ENCODE measurements at places on chromosomes 4 and X. TPM values are rescaled to one million over a fixed set of nuclear protein-coding genes. Genes with fewer than 3 reads are reported as not detected.

CT47A1 gene
- total RNA-seq, result not detected

PLXNB3 gene
- 3.9 TPM for total RNA-seq

CABS1 gene
- total RNA-seq, result not detected

DIAPH2 gene
- total RNA-seq, result 4.7 TPM

CDS1 gene
- 0.54 TPM for total RNA-seq

PHOX2B gene
- not detected for total RNA-seq

S100G gene
- total RNA-seq, result not detected

Data from A549 treated with AZD2906 at 1 μM for 4 hours (cell line).